ENCODE measurements at places on chromosomes 3 and 15. TPM values are rescaled to one million over a fixed set of nuclear protein-coding genes. Genes with fewer than 3 reads are reported as not detected.

DNA sequence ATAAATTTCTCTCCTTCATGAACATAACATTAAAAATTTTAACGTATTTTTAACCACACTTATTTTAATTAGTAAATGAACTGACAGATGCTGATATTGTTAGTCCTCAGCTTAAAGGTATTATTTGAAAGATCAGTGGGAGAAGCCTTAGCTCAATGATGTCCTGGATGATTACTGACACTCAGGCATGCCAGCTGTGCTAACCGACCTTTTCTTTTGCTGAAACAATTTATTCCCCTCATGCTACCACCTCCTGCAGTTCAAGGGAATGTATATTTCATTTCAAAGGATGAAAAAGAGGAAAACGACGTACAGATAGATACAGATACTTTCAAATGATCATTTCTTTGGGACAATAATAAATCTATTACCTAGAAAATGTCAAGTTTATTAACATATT, 620.8 kb downstream of the FGF12 start:
- no peak for DNase-seq

- no peak for DNase-seq
Observed at GRCh38 chr3:20564966-20565365, 379.0 kb upstream of the SGO1 start.

DNA sequence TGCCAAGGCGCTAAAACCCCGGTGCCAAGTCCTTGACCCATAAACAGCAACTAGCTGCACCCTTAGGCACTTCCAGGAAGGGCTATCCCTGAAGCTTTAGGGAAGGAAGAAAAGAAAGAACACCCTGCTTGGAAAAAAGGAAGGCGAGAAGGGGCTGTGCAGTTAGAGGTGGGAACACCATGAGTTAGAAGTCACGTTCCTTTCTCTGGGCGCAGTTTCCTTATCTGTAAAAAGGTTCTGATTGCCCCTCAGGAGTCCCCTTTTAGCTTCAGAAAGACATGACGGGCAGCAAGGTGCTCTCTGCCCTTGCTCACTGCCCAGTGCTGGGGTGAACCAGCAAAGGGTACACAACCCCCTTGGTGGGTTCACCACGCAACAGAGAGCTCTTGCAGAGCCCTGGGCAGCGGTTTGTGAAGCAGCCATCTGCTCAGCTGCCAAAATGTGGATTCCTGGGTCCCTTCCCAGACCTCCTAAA, 798 bp downstream of the GCHFR start:
- no peak for DNase-seq

DNA sequence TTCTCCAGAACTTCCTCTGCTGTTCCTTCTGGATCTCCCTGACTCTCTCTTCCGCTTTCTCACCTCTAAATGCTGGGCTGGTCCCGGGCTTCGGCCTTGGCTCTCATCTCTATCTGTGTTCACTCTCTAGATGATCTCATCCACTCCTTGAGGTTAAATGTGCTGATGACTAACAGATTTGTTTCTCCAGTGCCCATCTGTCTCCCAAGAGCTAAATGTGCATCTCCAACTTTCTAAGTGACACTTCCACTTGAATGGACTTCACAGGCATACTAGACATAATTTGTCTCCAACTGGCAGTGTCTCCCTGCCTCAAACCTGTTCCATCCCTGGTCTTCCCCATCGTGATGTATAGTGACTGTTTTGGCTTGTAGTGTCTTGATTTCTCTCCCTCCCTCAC, 95.3 kb downstream of the ITPR1 start:
- DNase-seq, result no peak

GRCh38 chr3:187401856-187402255, 33.7 kb downstream of the RTP4 start:
- no peak for DNase-seq

DNA sequence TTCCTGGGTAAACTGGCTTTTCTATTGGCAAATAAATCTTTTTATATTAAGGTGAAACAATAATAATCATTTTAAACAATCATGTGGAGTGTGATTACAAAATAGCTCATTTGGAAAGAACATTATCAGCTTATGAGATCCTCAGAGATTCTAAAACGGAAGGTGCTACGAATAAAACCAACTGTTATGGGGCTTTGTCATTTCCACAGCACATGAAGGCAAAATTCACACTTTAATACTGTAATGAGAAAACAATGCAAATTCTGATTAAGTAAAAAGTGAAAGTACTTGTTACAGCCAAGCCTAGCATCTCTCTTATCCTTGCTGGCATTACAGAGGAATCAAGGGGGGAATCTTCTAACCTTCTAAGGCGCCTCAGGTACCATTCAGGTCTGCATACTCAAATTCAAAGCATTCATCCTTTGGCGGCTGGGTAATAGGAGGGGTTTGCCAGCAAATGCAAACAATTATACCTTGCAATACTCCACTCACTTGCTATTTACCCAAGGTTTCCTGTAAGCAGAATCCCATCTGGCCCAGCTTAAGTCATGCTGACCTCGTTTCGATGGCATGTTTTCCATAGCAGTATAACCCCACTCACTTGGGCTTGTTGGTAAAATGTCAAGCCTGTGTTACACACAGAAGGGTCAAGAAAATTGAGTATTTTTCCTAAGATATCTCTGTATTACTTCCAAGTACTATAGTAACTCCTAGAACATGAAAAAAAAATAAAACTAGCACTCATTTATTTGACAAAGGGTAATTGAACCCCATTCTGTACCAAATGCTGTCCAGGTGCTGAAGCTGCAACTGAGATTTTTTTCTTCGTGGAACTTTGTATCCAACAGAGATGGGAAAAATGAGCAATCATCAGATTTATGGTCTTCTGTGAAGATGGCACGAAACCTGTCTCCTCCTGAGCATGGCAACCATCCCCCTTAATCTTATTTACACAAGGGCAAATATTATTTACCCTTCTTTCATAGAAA, 183.7 kb upstream of the LMCD1 start:
- DNase-seq, result no peak

DNA sequence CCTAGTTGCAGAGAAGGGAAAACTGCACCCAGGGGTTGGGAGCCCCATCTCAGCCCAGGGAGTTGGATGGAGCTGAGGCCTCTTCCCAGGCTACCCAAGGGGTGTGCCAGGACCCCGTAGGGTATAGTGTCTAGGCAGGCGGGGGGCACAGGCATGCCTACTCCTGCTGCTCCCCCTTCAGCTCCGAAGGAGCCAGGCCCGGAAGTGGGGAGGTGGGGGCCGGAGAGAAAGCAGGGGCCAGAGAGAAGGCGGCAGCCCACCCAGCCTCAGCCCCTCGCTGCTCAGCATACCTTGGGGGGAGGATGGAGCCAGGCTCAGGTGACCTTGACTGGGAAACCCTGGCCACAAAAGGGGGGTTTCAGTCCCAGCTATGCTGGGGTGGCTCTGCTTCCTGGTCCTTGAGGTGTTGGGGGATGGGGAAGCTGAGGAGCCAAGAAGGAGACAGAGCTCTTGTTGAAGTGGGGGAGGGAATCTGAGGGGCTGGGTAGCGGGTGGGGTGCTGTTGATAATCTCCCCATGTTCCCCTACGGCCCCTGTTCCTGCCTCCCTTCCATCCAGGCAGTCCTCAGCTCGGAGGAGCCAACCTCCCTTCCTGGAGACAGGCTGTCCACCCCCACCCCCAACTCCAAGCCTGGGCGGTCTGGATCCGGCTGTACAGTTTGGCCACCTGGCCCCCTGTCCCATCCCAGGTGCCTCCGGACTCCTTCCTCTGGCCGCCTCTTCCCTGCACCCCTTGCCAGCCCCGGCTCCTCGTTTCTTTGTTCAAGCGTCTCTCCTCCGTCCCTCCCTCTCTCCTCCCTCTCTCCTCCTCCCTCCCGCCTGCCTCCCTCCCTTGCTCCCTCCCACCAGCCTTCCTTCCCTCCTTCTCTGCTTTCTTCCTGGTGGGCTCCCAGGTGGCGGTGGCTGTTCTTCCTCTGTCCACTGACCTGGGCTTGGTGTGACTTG, 1.7 kb downstream of the SEMA3F start:
- DNase-seq, result no peak

DNA sequence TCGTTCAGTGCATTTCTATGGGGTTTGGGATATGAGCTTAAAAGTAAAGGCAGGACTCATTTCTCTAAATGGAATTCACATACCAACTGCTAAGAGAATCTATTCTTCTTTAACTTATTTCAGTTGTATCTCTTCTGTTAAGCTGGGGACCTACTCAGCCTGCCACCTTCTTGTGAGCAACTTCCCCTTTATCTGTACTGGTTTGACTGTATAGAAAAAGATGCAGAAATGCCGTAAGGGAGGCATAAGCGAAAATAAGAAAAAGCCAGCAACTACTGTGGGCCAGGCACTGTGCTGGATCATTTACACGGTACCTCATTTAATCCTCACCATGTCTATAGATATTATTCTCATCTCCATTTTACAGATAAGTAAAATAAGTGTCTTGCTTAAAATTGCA, 38.4 kb downstream of the RBMS3 start:
- DNase-seq, result no peak

DNA sequence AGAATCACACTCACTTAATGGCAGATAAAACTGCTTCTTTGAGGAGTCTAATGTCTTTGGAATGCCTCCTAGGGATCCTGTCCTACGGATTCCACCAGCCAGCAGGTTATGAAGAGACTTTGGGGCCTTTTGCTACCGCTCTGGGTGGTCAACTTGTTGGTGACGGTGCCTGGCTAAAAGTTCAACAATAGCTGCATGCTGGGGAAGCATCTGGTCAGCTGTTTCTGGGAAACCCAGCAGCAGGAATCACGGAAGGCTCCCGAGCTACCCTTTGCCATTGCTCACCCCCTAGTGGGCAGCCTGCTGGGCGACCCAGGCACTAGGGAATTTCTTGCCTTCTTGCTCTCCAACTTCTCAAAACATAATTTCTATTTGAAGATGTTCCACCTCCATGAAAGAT, 263.3 kb downstream of the NEK10 start:
- DNase-seq, result no peak

- no peak for DNase-seq
Observed at GRCh38 chr3:94004301-94004910, 24.0 kb downstream of the STX19 start.

GRCh38 chr3:14602006-14602803, 49.4 kb upstream of the CCDC174 start:
- DNase-seq, result no peak

DNA sequence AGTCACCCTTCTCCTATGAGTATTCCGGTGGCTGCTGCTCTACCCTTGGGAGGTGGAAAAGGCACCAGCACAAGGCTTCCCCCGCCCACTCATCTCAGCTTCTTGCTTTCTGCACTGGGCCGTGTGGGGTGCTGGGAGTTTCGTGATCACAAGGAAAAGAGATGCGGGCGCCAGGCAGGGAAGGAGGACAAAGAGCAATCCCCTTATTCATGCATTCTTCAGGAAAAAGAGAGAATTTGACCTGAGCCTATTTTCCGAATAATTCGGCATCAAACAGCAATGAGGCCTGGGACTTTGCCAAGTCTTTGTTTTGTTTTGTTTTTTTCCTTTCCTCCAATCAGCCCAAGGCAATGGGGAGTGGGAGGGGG, 102.2 kb upstream of the LPP start:
- DNase-seq, result no peak

- peak; percentile 57 for DNase-seq
Observed at GRCh38 chr3:183427876-183428446, 458 bp downstream of the MCF2L2 start.

DNA sequence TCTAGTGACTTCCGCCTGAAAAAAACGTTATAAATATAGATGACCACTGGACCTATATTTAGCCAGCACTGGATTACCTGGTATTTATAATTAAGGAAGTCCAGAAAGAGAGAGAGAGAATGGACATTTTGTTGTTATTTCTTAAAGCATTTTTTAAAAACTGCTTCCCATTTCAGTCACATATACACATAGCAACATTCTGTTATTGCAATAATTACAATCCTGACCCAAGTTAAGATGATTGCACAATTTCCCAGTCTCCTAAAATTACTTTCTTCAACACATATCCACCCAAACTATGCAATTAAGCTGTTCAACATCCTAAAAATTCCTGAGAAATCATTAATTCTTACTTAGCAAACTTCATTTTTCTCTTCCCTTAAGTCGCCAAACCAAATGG, 37.7 kb downstream of the PCSK6 start:
- DNase-seq, result no peak

- DNase-seq, result no peak
Observed at GRCh38 chr15:41653760-41654159, 6.4 kb upstream of the MGA start.

DNA sequence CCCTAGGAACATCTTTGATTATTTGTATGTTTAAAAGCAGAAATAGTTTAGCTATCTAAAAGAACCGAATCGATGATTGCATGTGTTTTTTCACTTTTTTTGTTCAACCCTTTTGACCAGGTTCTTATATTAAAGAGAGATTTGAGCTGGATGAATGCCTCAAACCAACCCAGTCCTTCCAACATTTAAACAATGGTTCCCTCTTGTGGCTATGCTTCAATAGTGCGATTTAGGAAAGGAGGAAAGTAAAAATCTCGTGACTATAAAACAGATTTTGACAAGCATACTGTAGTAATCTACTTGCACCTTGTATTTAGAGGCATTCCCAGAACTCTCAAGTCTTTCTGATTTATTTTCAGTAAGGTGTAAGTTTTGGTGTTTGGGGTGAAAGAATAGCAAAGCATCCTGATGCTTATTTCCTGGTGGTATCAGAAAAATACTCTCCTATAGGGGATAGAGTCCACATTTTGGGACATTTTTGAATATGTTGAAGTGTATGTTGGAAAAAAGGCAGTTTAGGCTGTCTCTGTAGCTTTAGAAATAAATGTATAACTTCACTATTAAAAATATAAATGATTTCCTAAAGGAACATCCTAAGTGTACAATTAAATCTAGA, 159.6 kb upstream of the KCNH8 start:
- DNase-seq, result no peak

GRCh38 chr3:81354119-81354518, 407.3 kb downstream of the GBE1 start:
- DNase-seq, result no peak

DNA sequence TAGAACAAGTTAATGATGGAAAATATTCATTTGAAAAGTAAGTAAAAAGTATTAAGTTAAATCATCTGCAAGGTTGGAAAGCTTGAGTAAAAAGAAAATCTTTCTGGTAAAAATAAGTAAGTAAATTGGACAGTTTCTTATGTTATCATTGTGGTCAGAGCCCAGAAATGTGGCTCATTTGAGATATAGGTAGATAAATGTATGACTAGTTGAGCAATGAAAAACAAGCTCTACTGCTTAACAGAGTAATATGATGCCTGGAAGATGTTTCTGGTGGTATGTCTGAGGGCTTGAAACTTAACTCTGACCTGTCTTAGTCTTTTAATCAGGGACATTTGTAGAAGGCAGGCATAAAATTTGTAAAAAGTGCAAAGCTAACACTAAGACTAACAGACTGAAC, 444.0 kb downstream of the MFSD1 start:
- no peak for DNase-seq

SERPINI1 gene
- total RNA-seq, result 1.2 TPM

FOXB1 gene
- 0.14 TPM for total RNA-seq

AADACL2 gene
- not detected for total RNA-seq

STRC gene
- total RNA-seq, result 0.54 TPM

UROC1 gene
- total RNA-seq, result not detected

GPR149 gene
- not detected for total RNA-seq

THRB gene
- not detected for total RNA-seq

PSTPIP1 gene
- total RNA-seq, result 94.5 TPM
